ENCODE measurements at places on chromosomes 11 and 22.

GRCh38 chr11:70068345-70068744 lies 9.8 kb upstream of the ANO1 start:
- no peak for DNase-seq

- DNase-seq: peak; percentile 97
Observed at GRCh38 chr11:126345759-126346585, 9.5 kb upstream of the ST3GAL4 start.

DNA sequence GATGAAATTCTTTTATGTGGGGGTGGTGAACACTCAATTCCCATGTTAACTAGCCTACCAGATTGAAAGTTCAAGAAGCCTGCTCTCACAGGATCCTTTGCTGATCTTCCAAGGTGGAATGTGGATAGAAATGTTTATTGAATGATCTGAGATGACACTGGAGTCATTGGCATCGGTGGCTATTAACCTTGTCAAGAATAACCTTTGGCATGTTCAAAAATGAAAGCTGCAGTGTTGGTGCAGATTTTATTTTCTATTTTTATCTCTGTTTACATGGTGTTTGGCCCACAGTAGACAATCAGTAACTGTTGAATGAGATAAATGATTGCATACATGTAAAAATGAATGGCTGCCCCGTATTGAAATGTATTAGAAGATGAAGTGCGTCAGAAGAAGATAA lies 19.0 kb downstream of the MCAM start:
- DNase-seq: no peak

GRCh38 chr11:3073029-3073435 lies 15.8 kb upstream of the CARS1 start:
- DNase-seq: peak; percentile 97

DNA sequence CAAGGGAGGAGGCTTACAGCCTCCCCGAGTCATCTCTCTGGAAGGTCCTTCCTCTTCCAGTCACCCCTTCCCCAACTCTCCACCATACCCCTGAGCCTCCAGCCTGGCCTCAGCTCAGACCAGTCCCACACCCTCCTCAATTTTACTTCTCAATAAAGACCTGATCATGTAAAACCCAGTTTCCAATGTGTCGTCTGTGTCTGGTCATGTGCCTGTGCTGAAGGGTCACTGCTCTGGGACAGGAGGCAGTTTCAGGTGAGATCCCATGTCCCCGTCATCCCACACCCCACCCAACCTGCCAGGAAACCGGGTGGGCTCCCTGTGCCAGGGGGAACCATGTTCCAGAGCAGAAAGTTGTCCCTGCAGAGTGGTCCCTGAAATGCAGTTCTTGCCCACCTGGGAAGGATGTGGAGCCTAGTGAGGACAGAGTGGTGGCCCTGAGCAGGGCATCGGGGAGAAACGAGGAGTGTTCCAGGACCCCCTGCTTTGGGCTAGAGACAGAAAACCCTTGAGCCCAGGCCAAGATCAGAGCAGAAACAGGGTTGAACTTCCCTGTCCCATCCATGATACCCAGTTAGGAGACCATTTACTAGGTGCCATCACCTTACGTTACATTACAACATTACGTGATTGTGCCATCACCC lies 19.4 kb downstream of the IGLL5 start:
- DNase-seq: no peak
